Endodermal cell (in vitro differentiated cells): ENCODE measurements at places on chromosomes 3 and 15.

GRCh38 chr15:98322581-98322980 is 325.8 kb upstream of the IGF1R start:
- DNase-seq: no peak

- DNase-seq: no peak
These were observed 1.7 kb downstream of the RAB11A start for GRCh38 chr15:65870889-65871533.

- no peak for DNase-seq
These were observed 37.0 kb upstream of the HACD2 start for GRCh38 chr3:123621850-123622189.

GRCh38 chr3:113534365-113534764 is 2.0 kb downstream of the SIDT1 start:
- no peak for DNase-seq

DNA sequence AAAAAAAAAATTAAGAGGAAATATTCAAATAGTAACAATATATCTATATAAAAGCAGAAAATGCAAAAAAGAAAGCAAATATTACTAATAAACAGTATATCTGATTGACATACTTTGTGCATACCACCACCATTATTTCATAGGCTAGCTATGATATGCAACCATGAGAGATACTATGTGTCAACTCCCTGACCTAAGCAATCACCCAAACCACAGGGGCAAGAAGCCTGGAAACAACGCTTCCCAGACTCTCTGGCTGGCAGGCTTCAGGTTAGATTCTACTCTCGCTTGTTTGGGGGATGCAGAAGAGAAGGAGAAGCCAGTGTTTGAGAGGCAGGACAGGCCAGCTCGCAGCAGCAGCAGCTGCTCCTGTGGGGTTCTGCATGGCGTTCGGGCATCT is 169.3 kb upstream of the TPM1 start:
- DNase-seq: peak; percentile 39

DNA sequence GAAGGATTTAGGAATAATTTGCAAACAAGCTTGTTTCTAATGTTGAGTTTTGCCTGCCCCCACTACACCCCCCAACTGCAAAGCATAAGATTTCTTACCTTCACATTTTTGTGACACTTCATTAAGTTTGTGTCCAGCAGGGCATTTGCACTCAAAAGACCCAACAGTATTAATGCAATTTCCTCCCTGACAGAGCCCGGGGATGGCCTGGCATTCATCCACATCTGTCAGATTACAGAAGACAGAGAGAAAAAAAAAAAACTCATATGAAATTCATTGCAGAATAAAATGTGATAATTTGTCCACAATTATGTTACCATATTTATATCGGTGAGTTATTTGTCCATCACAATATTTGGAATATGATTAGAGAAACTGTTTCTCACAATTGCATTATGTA is 111.5 kb downstream of the FBN1 start:
- no peak for DNase-seq

DNA sequence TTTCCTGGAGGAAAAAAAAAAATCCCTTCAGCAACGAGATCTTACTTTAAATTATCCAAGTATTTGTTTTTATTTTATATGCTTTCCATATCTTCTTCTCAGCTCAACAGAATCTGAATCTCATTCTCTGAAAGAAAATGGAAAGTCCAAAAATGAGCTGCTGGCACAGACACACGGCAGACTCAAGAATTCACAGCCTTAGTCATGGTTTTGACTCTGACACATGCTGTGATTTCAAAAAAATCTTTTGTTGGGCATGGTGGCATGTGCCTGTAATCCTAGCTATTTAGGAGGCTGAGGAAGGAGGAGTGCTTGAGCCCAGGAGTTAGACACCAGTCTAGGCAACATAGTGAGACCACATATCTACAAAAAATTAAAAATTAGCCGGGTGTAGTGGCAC is 565.0 kb downstream of the MAGI1 start:
- no peak for DNase-seq

- DNase-seq: no peak
These were observed 80.7 kb downstream of the ABI3BP start for GRCh38 chr3:100912571-100912970.

DNA sequence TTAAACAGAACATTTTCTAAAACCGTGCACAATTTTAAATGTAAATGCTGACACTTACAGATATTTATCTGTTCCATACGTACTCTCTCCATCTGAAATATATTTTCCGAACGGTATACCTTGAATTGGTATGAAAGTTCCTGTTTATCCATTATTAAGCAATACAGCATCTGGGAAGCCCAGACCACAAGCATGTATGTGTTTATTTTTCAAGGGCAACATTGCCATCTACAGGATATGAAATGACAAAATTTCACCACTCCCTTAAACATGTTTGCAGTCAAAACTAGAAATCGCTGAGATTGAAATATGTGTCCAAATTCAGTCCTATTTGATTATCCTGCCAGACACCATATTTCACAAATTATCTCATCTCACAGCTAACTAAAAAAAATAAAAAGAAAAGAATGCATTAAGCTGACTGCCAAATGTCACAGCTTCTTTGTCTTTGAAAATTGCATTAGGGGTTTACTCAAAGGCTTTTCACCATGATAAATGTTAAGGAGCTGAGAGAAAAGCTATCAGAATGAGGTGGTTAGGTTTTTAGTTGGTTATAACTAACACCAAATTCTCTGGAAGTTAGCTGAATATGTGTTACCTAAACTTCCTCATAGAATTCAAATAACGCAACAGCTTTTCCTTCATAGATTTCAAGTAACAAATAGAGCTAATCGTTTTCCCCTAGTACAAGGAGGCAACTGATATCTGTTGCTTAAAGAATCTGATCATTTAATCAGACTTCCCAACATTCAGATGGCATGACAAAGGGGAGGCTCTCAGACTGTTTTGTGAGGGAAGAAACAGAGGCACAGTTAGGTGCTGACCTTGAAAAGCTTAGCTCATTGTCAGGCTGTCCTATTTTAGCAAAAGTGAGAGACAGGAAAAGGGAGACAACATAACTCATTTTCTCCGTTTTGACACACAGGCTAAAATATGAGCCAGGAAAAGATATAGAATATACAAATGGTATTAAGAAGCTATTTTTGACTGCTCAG is 533.1 kb downstream of the TBL1XR1 start:
- DNase-seq: no peak

DNA sequence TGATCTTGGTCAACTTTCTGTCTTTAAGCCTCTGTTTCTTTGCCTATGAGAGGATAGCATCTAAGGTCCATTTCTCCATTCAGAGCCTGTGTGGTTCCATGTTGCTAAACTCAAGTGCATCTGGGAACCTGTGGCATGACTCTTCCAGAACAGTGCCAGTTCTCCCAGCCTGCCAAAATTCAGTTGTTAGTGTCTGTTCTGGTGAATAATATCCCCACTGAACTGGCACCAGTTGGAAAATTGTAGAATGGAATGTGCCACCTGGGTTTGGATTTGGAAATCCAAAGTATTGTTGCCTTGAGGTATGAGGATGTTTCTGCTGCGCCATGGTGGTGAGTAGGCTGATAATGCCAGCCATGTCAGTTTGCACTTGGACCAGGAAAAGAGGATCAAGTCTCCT is 31.3 kb downstream of the TIMP4 start:
- DNase-seq: no peak

GRCh38 chr3:95277613-95278012 is 1214.8 kb downstream of the NSUN3 start:
- DNase-seq: no peak

- no peak for DNase-seq
These were observed 103.0 kb upstream of the TBL1XR1 start for GRCh38 chr3:177300039-177300833.

DNA sequence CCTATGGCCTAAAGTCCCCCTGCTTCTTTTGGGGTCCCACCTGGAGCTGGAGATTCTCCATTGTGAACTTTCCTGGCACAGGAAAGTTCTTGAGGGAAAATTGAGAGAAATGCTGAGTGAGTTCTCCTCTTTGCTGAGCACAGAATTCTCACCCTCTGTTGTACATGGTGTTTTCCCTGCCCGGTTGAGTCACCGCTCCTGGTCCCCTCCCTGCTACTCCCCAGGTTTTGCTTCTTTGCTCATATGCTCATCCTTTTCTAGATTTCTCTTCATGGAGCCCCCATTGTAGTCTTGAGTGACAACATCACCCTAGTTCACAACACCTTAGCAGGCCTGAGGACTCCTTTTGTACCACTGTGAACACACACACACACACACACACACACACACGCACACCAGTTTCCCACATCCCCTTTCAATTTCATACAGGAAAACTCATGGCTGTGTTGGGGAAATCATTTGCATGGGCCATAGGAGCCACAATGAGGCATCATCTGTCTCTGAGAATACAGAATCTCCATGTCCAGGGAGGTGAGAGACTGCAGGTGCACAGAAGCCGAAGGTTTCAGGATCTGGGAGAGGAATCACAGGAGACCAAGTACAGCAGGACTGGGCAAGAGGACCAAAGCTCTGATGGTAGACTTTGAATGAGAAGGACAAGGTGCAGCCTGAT is 585.3 kb downstream of the GOLGA6L6 start:
- no peak for DNase-seq

GRCh38 chr3:16061491-16061890 is 113.0 kb upstream of the GALNT15 start:
- DNase-seq: no peak

GRCh38 chr3:138946663-138947494 is at the start of the genes FOXL2 and FOXL2NB:
TSS of gene FOXL2 (minus strand) at chr3:138947137. CDS start at chr3:138946722, 415 bp downstream.
TSS of gene FOXL2NB (plus strand) at chr3:138947217. CDS start at chr3:138947365, 148 bp downstream.
- DNase-seq: peak; percentile 90

DNA sequence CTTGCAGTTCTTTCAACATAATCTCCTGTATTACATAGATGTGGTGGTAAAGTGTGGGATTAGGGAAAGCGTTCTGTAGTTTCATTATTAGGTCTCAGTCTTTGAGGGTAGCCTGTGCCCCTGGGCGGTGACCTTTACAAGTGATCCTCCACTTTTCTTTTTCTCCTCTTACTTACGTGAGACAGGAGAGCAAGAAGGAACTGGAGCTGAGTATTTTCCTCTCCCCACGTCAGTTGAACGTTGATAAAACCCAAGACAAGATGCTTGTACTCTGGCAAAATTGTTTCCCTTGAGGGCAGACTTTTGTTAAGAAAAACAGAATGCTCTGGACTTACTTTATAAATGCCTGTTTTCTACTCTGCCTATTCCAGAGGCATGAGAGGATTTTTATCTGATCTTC is 378.7 kb downstream of the ZNF385D start:
- no peak for DNase-seq

GRCh38 chr3:181330257-181330656 is 340.7 kb upstream of the DNAJC19 start:
- DNase-seq: no peak

- DNase-seq: no peak
These were observed 59.1 kb upstream of the CA12 start for GRCh38 chr15:63440756-63441155.

DNA sequence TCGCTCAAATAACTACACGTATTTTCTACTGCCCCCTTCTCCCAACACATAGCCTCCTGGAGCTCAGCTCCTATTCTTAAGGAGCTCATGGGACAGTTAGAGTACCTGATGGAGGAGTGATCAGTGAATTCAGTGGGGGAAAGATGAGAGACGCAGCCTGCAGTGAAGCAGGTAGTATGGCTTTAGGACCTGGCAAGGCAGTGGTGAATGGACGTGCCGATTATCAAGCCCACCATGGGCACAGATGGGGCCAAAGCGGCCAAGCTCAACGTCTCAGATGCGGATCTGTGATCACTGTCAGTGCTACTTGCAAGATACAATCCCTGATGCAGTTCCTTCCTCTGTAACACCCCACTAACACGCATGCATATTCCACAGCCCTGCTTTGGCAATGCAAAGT is 45.8 kb upstream of the ATP2B2 start:
- DNase-seq: peak; percentile 25

GRCh38 chr15:50916400-50916799 is 7.9 kb downstream of the AP4E1 start:
- no peak for DNase-seq

GRCh38 chr3:58254144-58254543 is 16.6 kb downstream of the ABHD6 start:
- no peak for DNase-seq

- no peak for DNase-seq
These were observed 36.9 kb downstream of the NCK1 start for GRCh38 chr3:136898954-136899353.

DNA sequence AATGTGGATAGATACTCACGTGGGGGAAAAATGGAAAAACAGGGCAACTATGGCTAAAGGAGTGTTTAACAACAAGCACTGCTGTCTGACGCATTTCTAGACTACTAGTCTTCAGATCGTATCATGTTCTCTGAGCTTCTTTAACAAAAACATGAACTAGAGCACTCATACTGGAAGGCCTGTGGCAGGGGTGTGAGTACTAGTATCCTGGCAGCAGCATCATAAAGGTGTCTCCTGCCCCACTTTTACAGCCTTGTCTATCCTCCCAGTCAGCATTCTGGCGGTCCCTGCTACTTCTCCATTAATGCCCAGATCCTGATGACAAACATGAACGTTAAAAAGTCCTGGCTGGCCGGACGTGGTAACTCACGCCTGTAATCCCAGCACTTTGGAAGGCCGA is 4.0 kb downstream of the FMN1 start:
- DNase-seq: no peak

DNA sequence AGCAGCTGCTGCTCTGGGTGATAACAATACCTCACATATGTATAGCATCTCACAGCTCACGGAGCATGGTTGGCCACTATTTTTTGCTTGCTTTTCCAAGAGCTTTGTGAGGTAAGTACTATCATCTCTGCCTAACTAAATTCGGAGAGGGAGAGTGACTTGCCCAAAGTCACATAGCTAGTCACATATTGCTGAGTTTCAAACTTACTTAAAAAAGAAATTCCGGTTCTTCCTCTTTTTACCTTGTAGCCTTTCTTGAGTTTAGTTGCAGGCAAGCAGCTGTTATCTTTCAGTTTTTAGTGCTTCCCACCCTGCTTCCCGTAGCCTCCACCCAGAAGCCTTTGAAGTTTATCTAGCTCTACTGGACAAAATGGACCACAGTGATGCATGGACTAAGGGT is 309.2 kb downstream of the PDCD6IP start:
- no peak for DNase-seq

- no peak for DNase-seq
These were observed 9.5 kb downstream of the RPSA start for GRCh38 chr3:39415983-39416382.

DNA sequence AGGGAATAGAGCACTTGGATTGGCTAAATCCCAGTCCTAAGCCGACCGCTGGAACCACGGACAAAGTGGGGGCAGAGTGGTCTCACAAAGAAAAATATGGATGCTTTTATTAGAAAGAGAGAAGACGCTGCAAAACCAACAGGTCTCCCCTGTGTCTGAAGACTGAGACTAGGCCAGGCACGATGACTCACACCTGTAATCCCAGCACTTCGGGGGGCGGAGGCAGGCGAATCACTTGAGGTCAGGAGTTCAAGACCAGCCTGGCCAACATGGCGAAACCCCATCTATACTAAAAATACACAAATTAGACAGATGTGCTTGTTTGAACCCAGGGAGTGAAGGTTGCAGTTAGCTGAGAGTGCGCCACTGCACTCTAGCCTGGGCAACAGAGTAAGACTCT is 61.8 kb downstream of the ZDHHC19 start:
- DNase-seq: no peak
